ENCODE measurements at places on chromosomes 2 and 18.

GRCh38 chr18:30727849-30728248, 314.7 kb downstream of the DSC3 start:
- no peak for DNase-seq

DNA sequence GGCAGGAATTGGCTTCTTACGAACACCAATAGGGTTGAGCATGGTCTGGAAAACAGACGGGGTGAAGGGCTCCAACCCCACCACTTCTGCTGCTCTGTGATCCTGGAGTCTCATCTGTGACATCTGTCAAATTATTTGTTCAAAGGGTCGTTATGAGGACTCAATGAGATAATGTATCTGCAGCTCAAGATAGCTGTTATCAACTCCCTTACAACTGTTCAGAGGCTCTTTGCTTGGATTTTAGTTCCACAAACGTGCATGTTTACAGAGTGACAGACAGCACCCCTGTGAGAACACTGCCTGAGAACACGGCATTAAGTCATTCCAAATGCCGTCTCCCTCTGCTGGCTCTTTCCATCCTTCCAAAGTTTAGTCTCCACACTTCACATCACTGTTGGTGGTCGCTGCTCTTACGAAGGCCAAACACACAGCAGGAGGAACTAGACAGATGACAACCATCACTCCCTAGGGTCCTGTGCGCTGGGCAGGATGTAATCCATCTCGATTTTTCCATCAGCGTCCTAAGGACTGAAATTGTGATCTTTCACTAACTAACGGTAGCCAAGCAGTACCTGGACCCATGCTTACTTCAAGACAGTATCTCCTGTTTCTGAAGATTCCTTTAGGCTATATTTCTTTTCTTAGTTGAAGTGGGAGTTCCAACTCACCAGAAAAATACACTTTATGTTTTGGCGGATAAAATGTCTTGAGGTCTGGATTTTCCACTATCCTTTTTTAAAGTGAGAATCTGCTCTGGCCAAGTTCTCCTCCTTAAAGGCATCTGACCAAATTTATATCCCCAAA, 220.3 kb downstream of the ANAPC1 start:
- no peak for DNase-seq

DNA sequence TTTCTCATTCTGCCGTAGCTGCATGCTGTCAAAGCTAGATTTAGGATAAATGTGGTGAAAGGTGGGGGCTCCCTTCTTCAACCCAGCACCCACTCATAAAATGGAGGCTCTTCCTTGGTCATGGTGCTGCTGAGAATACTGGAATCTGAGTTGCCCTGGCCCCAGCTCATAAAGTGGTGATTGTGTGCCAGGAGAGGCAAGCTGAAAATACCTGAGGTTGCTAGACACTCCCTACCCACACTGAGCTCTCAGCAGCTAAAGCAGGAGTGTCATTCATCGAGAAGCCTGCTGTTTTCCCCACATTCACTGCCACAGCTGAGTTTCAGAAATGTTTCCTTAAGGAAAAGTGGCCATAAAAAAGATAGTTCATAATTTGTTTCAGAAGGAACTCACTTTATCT, 297.1 kb upstream of the RBMS1 start:
- DNase-seq = no peak

- DNase-seq = no peak
Observed at GRCh38 chr2:96897491-96898134, 27.7 kb upstream of the SEMA4C start.

DNA sequence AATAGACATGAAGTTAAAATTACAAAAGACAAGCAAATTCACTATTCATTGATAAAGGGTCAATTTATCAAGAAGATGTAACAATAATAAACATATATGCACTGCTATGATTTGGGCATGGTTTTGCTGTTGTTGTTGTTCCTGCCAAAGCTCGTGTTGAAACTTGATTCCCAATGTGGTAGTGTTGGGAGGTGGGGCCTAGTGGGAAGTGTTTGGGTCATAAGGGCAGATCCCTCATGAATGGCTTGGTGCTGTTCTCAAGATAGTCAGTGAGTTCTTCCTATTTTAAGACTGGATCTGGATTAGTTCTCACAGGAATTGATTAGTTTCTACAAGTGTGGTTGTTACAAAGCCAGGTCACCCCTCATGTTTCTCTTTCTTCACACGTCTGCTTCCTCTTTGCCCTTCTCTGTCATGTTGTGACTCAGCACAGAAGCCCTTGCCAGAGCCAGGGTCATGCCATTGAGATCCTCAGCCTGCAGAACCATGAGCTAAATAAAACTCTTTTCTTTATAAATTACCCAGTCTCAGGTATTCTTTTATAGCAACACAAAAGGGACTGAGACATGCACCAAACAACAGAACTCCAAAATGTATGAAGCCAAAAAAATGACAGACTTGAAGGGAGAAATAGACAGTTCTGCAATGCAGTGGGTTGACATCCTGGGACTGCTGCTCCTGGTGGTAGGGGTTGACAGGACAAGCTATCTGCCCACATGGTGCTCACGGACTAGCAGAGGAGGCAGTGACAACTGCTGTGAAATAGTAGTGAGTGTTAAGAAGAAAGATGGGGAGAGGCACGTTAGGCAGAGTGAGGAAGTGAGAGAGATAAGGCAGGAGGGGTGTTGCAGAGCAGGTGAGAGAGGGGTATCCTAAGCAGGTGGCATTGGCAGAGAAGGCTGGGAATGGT, 18.6 kb upstream of the SKA1 start:
- no peak for DNase-seq

DNA sequence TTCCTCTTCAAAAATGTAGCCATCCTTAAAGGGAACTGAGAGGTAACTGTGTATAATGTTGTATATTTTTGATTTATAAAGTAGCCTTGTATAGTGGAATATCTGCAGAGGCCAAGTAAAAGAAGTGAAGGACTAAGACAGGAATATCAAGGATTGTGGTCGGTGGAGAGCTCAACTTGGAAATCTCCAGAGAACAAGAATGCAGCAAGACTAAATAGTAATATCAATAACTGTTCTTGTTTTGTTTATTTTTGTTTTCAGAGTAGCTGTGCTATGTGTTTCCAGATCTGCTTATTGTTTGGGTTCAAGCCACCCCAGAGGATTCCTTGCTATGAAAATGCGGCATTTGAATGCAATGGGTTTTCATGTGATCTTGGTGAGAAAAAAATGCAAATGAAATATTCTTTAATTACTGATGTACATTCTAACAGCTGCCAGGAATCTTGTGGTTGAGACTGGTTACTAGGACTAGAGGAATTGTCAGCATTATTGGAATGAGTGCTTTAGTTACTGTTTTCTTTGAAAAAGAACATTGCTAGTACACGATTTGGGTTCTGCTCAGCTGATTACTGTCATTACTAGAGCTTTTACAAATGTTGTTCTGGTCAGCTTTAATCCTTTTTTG, 25.0 kb downstream of the FASTKD2 start:
- no peak for DNase-seq

DNA sequence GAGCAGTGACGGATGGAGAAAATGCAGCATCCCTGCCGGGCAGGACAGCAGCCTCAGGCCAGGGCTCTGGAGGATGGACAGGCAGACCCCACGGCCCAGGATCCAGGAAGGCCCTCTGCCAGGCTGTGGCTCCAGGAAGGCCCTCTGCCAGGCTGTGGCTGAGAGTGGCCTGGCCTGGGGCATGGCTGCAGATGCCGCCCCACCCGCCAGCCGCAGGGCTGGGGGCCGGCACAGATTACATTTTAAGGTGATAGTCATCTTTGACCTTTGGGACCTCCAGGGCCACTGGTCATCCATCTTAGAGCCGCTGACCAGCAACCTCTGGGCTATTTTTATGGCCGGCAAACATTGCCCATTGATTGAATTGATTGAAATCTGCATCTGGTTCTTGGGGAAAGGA, 98.0 kb upstream of the BOD1L2 start:
- no peak for DNase-seq

- no peak for DNase-seq
Observed at GRCh38 chr2:188610827-188611226, 319.2 kb downstream of the GULP1 start.

DNA sequence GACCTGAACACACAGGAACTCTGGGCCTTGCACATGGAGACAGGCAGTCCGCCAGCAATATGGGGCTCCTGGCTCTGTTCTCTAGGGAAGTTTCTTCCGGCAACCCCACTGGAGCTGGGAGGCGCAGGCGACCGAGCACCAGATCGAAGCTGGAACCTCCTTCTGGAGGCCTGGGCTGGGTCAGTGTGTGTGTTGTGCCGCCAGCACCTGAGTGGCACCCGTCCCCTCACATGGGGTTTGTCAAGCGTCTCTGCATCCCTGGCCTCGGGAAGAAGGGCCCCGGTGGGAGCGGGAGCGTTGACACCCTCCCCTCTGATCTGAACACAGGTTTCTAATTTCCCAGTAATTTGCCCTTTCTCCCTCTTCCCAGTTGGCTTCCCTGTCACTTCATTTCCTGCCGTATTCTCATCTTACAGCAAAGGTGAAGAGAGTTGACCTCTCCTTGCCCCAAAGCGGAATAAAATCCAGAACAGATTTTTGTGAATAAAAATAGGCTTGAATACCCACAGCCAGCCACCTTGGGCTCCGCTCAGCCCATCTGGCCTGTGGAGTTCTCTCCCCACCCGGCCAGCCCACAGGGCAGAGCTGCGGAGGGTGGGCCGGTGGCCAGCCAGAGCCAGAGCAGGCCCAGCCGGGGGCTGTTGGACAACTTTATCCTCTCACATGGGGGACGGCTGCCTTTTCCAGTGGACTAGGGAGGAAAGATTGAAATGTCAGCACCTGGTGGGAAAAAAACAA, 85.9 kb downstream of the APOB start:
- DNase-seq = no peak

DNA sequence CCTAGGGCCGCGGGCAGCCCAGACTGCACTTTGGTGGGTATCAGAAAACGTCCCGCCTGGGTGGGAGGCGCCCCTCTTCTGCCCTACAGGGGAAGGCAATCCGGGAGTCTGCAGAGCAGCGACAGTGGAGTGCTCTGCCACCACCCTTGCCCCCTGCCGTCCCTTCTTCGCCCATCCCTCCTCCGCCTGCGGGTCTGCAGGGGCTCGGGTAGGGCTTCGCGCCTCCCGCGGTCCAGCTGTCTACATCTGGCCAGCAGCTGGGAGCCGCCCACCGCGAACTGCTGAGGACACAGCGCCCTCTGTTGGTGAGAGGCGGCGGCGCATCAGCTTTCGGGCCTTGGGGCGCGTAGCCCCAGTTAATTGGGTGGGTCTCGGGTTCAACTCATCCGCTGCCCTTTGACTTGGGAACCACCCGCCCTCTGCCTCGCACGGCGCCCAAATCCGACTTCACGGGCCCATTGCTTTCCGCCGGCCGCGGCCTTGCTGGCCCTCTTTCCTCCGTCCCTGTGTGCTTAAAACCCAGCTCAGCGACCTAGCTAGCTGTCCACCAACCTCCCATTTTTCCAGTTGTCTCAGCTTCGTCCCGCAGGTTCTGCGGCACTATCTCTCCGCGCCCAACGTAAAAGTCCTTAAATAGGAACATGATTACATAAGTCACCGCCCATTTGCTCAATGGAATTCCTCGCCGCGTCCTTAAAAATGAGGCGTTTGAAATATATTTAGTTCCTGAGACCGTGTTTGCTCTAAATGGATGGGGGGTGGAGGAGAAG, 17.6 kb downstream of the WNT10A start:
- no peak for DNase-seq

GRCh38 chr2:59732871-59733566, 820.4 kb downstream of the BCL11A start:
- no peak for DNase-seq

DNA sequence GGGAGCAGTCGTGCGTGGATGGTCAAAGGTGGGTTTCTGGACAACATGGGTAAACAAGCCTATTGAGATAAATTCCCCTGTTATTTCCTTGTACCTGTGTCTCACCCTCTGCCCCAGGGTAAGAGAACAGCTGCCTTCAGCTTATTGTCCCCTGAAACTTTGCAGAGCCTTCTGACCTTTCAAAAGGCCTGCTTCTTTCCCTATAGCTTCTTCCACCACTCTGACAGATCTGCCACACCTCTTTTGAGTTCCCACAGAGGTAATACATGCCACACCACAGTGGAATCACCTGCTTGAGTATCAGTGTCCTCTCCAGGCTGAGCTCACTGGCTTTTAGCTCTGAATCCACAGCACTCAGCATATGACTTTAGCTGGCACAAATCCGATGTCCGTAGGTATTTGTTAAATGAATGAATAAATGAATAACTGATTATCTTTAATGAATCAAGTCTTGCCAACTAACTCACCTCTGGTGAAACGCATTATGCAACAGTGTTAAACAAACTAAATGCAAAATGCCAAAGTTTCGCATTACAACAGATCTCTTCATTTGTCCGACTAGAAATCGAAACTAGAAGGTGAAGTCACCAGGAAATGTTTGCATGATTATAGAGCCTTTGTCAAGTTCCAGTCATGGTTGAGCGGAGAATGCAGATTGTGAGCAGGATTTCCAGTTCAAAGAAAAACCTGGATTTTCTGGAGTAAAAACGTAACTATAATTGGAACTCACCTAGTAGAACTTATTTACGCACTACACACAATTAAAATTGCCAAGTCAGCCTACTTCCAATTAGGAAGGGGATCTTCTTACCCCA, 16.4 kb downstream of the DYNAP start:
- no peak for DNase-seq

DNA sequence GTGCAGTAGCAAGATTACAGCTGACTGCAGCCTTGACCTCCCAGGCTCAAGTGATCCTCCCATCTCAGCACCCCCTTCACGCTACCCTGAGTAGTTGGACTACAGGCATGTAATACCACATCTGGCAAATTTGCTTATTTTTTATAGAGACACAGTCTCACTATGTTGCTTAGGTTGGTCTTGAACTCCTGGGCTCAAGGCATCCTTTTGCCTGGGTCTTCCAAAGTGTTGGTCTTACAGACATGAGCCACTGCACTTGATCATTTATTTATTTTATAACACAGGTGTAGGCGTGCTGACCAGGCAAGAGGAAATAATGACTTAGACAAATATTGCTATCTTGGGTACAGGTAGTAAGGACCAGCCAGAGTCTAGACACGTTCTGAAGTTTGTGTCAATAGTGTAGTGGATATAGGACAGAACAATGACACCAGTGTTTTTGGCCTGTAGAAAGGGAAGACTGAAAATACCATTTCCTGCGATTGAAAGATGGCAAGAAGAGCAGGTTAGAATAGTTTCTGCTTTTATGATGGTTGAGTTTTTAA, 71.0 kb upstream of the THUMPD2 start:
- DNase-seq = no peak

DNA sequence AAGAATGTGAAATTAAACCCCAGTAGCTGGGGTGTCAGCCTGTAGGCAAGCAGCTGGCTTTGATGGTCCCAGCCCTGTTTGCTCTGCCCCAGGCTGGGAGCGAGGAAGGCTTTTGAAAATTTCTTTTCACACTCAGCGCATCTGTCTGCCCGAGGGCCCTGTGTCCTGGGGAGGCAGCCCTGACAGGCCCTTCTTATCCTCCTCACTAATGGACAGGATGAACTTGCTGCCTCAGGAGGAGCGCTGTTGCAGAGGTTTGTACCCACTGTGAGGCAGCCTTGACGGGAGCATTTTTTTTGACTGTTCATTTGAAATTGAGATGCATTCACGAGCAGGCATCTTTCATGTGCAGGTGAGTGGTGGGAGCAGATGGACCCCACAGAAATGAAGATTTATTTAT, 62.4 kb downstream of the SERPINB8 start:
- DNase-seq = no peak

GRCh38 chr2:169065864-169066517, 3.4 kb upstream of the DHRS9 start:
- DNase-seq = no peak
